ENCODE measurements at places on chromosomes 5 and 9. TPM values are rescaled to one million over a fixed set of nuclear protein-coding genes. Genes with fewer than 3 reads are reported as not detected.

DNA sequence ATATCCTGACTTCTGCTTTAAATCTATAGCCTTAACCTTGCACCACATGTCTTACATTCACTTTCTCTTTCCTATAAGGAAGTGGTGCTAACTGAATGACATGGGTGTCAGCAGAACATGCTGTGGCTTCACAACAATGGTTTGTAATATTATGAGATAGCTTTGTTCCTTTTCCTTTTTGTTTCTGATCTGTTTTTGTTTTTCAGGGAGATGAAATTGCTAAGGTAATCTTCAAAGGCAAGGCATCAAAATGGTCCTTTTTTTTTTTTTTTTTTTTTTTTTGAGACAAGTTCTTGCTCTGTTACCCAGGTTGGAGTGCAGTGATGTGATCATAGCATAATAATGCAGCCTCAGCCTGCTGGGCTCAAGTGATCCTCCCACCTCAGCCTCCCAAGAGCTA, 53.6 kb upstream of the RANBP6 start:
- DNase-seq = peak; percentile 68

DNA sequence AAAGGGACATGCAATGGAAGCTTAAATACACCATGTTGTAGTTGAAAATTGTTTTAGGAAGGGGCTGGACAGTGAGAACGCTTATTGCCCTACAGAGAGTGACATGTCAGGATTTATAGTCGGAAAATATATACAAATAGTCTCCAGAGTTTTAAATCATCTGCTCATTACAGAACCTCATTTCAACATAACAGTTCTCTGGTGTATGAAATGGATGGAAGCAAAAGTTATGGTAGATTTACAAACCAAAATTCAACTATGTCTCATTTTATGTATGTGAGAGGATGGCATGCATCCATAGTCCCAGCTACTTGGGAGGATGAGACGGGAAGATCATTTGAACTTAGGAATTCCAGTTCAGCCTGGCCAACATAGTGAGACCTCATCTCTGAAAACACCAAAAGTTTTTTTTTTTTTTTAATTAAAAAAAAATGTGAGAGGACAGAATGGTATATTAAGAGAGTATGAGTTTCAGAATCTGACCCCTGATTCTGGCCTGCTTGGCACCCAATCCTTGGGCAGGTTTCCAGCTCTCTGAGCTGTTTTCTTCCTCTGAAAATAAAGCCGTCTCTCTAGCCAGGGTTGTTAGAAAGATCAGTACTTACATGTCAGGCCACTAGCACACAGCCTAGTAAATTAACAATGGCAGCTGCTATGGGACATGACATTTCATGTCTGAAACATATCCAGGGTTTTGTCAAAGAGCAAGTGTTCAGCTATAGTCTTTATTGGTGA, 40.1 kb downstream of the IQGAP2 start:
- no peak for DNase-seq

DNA sequence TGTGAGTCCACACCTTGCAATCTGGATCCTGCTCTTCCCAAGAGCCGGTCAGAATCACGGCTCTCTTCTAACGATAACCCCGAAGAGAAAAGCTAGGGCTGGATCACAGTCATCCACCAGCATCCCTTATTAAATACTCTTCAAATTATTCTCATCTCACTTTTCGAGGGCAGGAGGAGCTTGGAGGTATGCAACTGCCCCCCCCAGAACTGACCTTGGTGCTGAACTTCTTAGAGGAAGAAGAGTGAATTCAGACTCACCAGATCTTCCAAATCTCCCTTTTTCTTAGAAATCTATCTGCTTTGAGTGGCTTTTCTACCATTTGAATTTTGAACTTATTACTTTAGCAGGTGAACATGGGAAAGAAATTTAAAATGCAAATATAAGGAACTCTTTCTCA, 75.7 kb downstream of the MED10 start:
- no peak for DNase-seq

GRCh38 chr5:66322786-66323528, 178.9 kb downstream of the SREK1 start:
- DNase-seq = no peak

Gene FBP1
- total RNA-seq = 6.3 TPM

- DNase-seq = no peak
Observed at GRCh38 chr5:139569270-139569955, 8.3 kb downstream of the UBE2D2 start.

- no peak for DNase-seq
Observed at GRCh38 chr5:118558871-118559270, 429.5 kb downstream of the DTWD2 start.

Gene MAP1B
- total RNA-seq = not detected

Gene ANKRD18A
- total RNA-seq = 9.7 TPM

DNA sequence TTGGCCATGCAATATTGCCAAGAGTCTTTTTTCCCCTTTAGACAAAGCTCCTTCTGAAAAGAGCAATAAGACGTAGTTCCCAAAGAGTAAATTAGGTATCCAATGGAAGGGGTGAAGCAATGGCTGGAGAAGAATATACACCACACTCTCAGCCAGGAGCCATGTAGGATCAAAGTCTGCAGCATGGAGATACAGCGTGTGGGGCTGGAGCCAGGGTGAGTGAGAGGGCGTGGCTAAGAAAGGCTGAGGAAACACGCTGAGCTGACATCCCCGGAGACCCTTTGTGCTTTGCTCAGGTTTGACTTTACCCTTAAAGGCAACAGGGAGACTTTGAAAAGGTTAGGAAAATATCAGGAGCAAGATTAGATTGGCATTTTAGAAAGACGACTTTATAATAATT, 87.1 kb upstream of the ELL2 start:
- DNase-seq = no peak

Gene PCDHA3
- total RNA-seq = not detected

DNA sequence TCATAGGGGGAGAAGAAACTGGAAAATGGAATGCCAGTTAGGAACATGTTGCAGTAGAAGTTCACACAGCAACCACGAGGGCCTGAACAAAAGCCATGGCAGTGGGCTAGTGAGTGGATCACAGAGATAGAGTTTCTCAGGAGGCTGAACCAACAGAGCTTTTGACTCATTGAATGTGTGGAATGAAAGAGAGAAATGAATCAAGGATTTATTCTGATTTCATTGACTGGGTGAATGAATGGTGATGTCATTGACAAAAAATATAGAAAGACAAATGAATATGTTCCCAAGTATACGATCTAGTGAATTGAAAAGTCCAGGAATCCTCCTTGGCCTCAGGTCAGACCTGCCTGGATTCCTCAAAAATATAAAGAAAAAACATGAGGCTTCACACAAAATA, 99.2 kb downstream of the ZNF462 start:
- no peak for DNase-seq

- DNase-seq = no peak
Observed at GRCh38 chr9:36438536-36439236, 38.6 kb upstream of the RNF38 start.

Gene LCN1
- total RNA-seq = not detected

Gene CACFD1
- 2.5 TPM for total RNA-seq

Gene SPINK13
- not detected for total RNA-seq

Gene ADRA1B
- total RNA-seq = not detected

Gene IFNK
- total RNA-seq = not detected

Gene ROPN1L
- total RNA-seq = 0.47 TPM

Gene NR5A1
- not detected for total RNA-seq
